Activated CD4-positive, alpha-beta T cell treated with anti-CD3 and anti-CD28 coated beads, Interleukin-2, amount 50 U/mL, for 24 hours (primary cell): ENCODE measurements at places on chromosomes 16 and 17.

DNA sequence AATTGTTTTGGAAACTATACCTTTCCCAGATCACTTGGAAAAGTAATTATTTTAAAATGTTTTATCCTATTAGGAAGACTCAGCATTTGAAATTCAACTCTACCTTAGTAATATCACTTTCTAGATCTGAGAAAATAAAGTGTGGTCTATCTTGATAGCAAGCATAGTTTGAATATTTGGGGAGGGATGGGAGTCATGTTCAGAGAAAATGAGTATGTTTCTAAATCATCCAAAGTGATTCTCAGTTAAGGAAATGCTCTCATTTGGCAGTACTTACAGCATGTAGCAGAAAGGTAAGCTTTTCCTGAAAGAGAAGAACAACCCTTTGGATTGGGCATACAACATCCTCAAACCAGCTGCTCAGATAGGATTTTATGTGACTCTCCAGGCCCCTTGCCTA is 6.9 kb downstream of the C17orf75 start:
- no peak for DNase-seq

GRCh38 chr17:82384051-82384729 is 12.6 kb downstream of the UTS2R start:
- no peak for DNase-seq

GRCh38 chr17:74936470-74936799 is 737 bp downstream of the OTOP3 start:
- DNase-seq = no peak

DNA sequence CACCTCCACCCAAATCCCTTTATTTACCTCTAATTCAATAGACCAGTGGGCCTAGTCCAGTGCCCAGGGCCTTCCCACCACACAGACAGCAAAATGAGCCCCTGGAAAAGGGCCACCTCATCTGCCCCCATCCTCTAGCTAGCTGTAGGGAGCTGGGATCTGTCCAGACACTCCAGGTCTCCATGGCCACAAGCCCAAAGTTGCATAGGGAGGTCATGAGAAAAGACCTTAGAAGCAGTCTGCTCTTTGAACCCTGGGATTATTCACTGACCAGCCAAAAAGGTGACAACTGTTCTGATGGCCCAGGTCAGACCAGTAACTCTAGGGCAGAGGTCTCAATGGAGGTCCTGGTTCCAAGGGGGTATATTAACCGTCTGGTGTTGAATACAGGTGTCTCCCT is 2.0 kb downstream of the CUEDC1 start:
- no peak for DNase-seq

DNA sequence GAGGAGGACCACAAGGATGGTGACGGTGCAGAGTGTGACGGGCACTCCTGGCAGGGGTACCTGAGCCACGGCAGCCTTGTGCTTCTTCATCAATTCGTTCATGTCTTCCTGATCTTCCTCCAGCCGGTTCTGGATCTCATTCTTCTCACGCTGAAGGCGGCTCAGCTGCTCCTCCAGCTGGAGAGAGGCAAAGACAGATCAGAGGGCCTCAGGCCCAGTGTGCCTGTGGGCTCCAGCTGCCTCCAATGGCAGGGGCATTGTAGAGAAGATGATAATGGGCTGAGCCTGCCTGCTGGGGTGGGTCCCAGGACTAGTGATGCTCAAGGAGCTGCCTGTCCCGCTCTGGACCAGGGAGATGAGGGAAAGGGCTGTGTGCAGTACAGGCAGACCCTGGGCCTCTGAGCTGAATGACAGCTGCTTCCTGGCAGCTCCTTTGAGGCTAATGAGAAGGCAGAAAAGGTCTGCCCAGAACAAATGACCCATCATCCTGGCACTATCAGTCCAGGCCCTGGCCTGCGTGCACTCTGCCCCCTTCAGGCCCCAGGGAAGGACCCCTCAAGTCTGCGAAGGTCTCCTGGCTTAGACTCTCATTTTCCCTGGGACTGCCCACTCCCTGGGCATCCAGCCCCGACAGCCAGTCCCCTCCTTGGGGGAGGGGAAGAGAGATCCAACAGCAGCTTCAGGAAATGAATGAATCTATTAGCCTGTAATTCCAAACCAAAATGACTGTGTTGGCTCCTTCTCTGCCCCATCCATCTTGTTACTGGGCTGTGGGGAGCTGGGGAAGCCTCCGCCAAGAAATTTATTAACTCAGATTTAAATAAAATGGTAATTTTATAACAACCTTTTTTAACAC is 48.0 kb downstream of the PIPOX start:
- DNase-seq = no peak

GRCh38 chr16:67326472-67327309 is at the start of the genes KCTD19 and LRRC36:
Gene KCTD19 (minus strand): TSS chr16:67326741. CDS start chr16:67326707, 34 bp downstream.
Gene LRRC36 (plus strand): TSS chr16:67326815. CDS start chr16:67326863, 48 bp downstream.
- DNase-seq = peak; percentile 25

DNA sequence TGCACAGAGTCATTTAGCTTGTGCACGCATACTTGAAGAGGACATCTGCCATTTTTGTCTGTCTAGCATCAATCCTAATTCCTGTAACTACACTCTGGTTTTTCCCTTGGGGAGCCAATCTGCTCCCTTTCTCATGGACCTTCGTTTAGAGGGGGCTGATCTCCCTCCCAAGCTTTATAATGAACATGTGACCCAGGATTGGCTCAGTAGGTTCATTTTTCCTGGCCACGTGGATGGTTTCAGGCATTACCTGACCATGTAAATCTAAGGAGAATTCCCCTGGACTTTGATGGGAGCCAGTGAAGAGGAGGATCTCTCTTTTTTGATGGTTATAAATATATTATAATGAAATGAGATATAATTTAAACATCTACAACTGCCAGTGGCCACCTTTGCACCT is 56.8 kb upstream of the HS3ST2 start:
- DNase-seq = no peak

DNA sequence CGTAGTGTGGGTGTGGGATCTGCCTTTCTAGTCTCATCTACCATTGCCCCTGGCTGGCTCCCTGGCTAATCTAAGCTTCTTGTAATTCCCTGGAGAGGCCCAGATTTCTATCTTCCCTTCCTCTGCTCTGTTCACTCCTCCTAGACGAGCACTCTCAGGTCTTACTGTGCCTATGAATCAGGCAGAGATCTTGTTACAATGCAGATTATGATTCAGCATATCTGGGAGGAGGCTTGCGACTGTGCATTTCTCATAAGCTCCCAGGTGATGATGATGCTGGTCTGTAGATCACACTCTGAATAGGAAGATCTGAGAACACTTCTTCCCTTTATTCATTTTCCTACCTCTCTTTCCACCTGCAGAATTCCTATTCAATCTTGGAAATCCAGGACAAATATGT is 200.1 kb downstream of the CBLN1 start:
- DNase-seq = no peak

DNA sequence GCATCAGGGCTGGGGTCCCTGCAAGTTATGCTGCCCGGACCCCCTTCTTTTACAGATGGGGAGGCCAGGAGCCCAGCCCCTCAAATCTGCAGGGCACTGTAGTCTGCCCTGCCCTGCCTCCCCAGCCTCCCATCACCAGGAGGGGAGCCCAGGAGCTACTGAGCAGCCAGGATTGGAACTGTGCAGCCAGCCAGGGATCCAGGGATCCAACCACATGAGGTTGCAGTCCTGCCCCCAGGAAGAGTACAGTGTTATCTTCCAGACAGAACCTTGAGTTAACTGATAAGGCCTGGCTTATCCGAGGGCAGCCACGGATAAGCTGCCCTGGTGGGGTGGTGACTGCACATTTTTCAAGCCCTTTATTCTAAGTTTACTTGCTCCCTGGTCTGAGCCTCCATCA is 11.4 kb upstream of the NDRG4 start:
- DNase-seq = no peak

DNA sequence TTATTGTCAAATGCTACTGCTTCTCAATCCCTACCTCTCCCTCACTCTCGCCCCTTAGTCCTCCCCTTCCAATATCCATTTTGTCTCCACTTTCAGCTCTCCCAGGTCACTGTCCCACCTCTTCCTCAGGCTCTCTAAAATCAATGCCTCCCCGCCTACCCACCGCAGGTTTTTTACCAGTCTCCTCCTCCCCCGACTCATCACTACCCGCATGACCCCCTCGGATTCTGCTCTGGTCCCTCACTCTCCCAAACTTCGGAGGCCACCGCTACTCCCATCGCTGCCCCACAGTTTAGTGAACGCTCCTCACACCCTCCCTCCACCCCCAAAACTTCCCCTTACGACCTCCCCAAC is 513 bp downstream of the CRLF3 start:
- no peak for DNase-seq

GRCh38 chr17:67773246-67773645 is 52.1 kb upstream of the BPTF start:
- no peak for DNase-seq

DNA sequence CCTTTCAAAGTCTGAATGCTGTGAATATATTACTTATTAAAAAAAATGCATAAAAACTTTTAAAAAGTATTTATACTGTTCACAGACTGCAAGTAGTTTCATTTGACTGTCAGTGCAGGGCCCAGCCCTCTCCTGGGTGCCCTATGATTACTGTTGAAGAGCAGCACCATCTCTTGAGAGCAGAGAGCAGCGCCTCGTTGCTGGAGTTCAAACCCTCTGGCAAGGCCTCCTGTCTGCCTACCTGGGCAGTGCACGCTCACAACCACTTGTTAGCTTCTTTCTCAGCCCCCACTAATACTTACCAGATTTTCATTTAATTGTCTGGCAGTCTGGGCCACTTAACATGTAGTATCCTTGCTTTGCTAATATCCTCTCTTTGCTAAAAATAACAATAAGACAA is 233.4 kb downstream of the PHKB start:
- no peak for DNase-seq

DNA sequence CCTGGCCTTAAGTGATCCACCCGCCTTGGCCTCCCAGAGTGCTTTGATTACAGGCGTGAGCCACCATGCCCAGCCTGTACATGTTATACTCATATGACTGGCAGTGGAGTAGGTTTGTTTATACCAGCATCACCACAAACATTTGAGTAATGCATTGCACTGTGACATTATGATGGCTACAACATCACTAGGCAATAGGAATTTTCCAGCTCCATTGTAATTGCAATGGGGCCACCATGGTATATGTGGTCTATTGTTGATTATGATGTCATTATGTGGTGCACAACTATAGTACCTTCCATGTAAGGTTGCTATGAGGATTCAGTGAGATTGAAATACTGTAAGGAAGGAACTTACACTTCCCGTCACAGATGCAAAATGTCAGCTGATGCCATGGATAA is 168.9 kb downstream of the COPRS start:
- DNase-seq = no peak

DNA sequence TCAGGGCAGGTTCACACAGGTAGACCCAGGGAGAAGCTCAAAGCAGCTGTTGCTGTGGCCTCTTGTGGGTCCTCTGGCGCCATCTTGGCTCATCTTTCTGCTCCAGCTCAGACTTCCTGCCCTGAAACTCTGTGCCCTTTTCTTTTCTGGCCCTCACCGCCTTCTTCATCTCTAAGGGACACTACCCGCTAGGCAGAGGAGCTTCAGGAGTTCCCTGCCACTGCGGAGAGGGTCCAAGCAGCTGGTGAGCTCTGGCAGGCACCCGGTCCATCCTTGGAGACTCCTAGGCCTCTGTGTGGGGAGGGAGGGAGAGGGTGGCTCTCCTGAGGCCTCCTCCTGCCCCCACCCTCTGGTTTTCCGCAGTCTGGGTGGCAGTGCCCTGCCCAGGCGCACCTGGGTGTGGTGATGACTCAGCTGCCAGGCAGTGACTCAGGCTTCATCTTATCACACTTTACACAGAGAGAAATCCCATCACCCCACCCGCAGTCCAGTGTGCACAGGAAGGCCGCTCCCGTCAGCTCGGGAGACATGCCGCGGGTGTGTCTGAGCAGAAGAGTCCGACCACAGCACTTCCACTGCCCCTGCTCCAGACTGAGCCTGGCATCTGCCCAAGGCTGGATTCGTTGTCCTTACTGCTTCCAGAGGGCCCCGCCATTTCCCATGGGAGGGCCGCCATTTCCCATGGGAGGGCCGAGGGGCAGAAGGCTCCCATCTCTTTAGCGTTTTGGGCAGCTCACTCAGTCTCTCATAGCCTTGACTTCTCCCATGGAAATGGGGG is 7.3 kb downstream of the NT5C start:
- DNase-seq = peak; percentile 51

DNA sequence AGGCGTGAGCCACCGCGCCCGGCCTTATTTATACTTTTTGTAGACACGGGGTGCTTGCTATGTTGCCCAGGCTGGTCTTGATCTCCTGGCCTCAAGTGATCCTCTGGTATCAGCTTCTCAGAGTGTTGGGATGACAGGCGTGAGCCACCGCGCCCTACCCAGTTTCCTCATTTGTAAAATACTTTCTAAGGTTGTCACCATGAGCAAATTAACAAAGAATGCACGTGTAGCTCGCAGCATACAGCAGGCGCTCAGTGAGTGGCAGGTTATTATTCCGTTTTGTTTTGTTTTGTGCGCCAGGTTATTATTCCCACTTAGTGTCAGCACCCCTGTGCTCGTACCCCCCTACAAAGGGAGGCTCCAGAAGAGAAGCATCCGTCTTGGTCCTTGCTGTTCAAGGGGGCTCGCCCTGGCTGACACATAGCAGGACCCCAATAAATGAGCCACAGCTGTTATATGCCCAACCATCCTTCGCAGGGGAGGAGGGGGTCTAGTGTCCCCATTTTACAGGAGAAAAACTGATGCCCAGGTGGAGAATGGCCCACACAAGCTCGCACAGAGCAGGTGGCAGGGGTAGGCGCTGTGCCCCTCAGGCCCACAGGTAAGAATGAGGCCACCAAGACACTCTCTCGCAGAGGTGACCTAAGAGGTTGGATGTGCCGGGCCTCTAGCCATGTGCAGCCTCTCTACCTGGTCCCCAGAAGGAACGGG is 686 bp upstream of the MIEF2 start:
- no peak for DNase-seq

DNA sequence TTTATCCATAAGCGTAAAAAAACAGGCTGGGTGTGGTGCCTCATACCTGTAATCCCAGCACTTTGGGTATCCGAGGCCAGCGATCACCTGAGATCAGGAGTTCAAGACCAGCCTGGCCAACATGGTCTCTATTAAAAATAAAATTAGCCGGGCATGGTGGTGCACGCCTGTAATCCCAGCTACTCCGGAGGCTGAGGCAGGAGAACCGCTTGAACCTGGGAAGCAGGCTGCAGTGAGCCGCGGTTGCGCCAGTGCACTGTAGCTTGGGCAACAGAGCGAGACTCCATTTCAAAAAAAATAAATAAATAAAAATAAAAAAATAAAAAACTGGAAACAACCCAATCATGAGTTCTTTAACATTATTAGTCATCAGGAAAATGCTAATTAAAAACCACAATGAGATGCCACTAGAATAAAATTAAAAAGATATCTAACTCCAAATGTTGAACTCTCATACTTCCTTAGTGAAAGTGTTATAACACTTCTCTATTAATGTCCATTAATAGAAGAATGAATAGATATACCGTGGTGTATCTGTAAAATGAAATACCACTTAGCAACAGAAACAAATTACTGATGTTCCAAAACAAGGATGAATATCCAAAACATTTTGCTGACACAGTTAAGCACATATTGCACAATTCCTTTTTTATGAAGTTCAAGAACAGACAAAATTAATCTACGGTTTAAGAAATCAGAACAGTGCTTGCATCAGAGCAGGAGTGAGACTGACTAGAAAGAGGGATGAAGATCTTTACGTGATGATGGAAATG is 13.1 kb downstream of the MPHOSPH6 start:
- DNase-seq = no peak
